ENCODE measurements at places on chromosomes 3 and 15. TPM values are rescaled to one million over a fixed set of nuclear protein-coding genes. Genes with fewer than 3 reads are reported as not detected.
A peak's percentile ranks its signal among the peaks of the same experiment; 100 is the strongest.

DNA sequence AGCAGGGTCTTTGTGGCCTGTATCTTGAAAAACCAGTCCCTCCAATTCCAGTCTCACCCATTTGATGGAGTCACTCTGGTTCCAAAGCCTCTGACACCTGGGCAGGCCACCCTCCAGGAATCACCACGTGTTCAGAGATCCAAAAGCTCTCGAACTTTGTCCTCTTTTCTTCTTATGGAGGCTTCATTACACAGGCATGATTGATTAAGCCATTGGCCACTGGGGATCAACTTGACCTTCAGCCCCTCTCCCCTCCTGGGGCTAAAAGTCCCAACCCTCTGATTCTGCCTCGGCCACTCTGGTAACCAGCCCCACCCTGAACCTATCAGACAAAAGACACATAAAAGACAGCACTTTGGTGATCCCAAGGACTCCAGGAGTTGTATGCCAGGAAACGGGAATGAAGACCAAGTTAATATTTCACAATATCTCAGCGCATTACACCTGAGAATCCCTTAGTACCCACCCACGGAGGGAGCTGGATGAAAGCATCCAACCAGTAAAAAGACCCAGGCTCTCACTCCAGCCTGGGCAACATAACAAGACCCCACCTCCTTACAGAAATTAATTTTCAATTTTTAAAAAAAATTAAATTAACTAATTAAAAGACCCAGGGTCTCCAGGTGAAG is 23.0 kb upstream of the SSUH2 start:
- DNase-seq: no peak

DNA sequence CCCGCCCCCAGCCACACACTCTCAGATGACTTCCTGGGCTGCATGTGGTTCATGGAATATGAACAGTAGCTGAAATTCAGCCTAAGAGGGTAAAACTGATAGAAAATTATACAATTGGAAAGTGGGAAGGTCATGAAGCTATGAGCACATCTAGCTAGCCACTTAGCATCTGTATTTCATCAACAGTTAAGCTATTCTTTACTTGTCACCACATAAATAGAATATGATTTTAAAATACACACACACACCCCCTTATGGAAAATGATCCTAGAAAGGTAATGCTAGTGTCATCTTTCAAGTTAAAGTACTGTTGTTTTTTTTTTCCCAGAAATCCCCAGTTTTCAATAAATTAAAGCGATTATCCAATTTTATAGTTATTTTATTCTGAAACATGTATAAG is 3.6 kb downstream of the MAP4 start:
- DNase-seq: no peak

DNA sequence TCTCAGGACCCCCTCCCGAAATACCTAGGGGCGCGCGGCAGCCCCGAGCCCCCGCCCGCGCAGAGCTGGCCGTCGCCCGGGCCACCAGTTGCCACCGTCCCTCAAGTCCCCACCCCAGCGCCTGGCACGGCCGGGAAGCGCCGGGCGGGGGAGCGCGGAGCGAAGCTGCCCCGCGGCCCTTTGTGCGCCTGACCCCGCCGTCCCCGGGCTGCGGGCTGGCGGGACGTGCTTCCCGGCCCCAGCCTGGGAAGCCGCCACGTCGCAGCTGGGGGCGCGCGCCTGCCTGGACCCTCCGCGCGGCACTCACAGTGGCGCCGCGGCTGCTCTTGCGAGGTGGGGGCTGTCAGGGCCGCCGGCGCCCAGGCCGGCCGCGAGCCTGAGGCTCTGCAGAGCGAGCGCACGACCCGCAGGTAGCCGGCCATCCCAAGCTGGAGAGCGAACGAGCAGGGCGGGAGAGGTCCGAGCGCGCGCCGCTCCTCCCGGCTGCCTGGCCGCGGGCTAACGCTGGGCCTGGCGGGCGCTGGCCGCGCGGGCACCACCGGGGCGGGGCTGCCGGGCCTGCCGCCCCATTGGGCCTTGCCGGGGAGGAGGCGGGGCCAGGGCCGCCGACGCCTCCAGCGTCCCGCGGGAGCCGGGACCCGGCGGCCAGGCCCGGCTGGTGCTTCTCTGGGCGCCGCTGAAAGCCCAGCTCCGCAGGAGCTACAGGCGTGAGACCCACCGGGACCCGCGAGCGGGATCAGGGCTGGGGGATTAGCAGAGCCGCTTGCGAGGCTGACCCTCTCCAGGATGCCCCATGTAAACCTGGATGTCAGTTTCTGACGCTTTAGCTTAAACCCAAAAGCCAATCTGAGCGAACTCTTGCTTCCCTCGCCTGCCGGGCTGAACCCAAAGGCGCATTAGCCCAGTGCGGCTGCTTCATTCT is at the start of gene IDH2:
Gene IDH2, minus strand, starts transcription at position 500 of the 922 bp plus-strand sequence. Its CDS starts 78 bp downstream, at position 422.
- DNase-seq: peak; percentile 79

GRCh38 chr15:25724899-25725298 is 138.2 kb downstream of the ATP10A start:
- no peak for DNase-seq

GRCh38 chr3:112817797-112818196 is 28.9 kb downstream of the CD200R1L start:
- no peak for DNase-seq

DNA sequence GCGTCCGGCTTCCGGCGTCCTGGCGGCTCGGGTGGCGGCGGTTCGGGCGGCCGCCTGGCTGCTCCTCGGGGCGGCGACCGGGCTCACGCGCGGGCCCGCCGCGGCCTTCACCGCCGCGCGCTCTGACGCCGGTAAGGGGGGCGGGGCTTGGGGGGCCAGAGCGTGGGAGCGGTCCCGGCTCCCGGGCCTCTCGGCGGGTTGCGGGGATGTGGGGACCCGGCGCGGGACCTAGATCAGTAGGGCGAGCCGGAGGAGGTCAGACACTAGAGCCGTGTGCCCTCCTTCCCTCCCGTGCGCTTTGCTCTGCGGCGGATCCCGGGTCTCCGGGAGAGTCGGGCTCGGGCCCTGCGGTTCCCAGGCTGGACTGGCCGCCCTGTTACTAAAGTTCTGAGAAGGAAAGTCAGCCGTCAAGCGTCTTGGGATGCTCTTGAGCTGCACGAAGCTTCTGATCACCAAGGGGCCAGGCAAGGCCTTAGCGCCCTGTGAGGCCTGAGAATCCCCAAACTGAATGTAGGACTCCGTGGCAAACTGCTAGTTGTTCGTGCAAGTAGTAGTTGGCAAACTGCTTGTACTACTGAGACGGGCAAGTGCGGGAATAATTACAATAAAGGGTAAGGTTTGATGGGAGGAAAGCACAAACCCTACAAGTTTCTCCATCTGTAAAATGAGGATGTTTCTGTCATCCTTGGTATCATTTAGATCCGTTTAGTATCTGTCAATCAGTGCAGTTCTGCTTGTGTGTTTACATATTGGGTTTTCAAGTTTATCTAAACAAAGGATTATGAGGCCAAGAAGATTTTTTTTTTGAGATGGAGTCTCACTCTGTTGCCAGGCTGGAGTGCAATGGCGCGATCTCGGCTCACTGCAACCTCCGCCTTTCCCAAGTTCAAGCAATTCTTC is 587 bp downstream of the PIGX start:
- DNase-seq: peak; percentile 57

DNA sequence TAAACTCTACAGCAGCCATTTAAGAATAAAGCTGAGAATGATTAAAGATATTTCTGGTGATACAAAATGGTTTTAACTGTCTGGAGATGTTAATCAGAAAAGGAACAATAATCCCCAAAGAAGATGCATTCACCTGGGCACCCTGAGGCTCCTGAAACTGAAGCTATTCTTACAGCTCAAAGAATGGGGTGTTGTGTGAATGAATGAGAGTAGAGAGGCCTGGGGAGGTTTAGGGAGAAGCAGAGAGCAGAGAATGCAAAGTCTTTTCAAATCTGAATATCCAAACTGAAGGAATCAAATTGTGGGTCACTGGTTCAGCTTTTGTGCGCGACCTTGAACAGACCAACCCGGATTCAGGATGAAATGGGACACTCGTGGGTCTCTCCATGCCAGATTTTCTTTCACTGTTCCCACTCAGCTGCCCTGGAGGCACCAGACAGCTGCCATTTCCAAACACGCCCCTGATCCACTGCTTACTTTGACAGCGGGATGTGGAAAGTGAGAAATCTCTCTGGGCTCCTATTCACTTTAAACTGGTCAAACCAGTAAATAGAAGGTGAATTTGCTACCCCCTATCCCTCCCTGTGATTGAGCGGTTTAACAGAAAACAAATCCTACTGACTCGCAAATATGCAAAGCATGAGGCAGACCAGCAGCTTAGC is 485.5 kb upstream of the THBS1 start:
- no peak for DNase-seq

- no peak for DNase-seq
These were observed 672.9 kb downstream of the SQOR start for GRCh38 chr15:46307746-46308145.

The MORC1 gene
- polyA plus RNA-seq: not detected

The CCR8 gene
- not detected for polyA plus RNA-seq

The HHLA2 gene
- not detected for polyA plus RNA-seq

The KNG1 gene
- polyA plus RNA-seq: not detected

The LRRC31 gene
- polyA plus RNA-seq: not detected
